ENCODE measurements at places on chromosomes 1 and 21.

DNA sequence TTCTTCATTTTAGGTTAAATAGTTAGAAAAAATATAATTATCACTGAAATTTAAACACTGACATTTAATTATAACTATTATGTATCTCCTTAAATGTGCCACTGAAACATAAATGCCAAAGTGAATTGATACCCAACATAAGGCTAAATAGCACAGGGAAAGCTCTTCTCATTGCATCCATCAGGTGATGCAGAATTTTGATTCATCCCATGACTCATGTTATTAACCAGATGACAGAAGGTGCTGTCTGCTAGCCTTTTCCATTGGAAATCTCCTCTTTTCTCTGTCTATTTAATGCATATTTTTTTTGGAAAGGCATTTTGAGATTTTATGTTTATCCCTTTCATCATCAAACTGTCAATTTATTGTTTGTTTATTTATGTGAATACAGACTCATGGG, 136.8 kb downstream of the KCNK2 start:
- no peak for DNase-seq

- DNase-seq, result no peak
These were observed 391.0 kb downstream of the OMA1 start for GRCh38 chr1:58155418-58156123.

DNA sequence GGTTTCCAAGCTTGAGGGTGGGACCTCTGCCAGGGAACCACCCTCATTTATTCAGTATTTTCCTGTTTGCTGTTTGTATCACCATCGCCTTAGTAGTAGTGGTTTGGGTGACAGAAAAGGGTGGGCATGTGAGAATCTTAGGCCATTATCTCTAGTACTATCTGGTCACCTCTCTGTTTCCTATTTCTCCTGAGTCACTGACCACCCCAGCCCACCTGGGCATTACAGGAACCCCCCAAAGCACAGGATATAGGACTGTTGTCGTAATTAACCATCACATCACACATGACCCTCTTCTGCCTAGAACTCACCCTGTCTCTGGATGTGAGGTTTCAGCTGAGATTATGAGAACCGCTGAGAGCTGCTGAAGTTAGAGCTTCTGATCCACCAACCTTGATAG, 60.4 kb downstream of the IL23R start:
- no peak for DNase-seq

- DNase-seq, result no peak
These were observed 57.7 kb downstream of the NTNG1 start for GRCh38 chr1:107198561-107198960.

- DNase-seq, result no peak
These were observed 321.5 kb downstream of the NPHP4 start for GRCh38 chr1:5670590-5671350.

- DNase-seq, result no peak
These were observed 94.8 kb upstream of the SGIP1 start for GRCh38 chr1:66439031-66439740.

GRCh38 chr1:222384531-222384930, 163.4 kb downstream of the HHIPL2 start:
- no peak for DNase-seq

DNA sequence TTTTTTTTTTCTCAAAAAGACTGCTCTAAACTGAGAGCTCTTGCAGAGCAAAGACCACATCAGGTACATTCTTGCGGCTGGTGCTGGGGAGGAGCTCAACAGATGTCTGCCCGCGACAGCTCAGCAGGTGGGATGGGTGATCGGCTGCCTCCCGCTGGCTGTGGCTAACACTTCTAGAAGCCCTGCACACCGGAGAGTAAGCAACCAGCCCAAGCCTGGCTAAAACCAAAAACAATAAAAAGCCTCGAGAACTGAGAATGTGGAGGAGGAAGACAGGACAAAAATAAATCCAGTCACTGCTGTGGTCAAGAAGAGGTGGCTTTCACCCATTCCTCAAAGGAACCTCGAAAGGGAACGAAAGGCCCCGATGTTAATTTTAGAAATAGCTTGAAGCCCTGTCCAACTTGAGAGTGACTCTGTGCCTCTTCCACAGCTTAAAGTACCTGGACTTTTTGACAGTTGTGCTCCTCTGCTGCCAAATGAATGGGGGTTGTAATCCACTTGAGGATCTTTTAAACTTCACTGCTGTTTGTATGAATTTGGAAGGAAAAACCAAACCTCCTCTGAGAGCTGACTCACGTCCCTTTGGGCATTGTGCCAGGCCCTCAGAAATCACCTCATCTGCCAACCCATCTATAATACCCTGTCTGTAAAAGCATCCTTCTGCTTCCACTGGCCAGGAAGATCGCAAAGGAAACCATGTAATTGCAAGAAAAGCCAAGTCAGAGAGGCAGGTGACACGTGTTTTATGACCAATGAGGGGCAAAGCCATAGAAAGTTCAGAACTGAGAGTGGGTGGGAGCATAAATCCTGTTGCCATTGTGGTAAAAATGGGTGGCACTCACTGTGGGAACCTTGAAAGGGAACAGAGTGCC, 78.6 kb downstream of the KCNN3 start:
- DNase-seq, result no peak

DNA sequence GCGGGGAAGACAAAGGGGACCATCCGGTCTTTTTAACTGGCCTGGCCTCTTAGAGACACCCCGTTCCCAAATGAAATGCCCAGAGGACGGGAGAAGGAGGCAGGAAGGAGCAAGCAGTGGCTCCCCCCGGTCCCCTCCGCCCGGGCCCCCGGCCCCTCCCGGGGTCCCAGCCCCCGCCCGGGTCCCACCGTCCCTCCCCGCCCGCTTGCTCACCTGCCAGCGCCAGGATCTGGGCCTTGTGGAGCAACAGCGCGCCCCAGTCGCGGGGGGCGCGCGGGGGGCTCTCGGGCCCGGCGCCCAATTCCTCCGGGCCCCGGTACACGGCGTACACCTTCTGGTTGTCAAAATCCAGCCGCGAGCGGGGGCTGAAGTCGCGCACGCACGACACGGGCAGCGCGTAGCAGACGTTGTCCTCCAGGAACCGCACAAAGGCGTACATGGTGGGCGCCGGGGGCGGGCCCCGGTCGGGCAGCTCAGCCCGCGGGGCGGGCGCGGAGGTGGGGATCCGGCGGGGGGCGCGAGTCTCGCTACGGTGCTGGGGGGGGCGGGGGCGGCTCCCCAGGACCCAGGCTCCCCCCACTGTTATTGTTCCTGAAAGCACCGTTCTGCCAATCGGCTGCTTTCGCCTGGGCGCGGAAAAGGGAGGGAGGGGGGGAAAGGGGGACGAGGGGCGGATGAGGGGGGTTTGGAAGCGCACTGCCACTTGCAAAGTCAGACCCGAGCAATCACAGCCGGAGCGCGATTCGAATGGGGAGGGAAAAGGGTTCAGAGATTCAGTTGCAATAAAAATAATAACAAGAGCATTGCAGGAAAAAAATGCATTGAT, at the start of gene BEND5:
BEND5 (minus strand) TSS at position 499 of the 826 bp plus-strand sequence; CDS start at position 439, 60 bp downstream.
- DNase-seq, result peak; percentile 14

DNA sequence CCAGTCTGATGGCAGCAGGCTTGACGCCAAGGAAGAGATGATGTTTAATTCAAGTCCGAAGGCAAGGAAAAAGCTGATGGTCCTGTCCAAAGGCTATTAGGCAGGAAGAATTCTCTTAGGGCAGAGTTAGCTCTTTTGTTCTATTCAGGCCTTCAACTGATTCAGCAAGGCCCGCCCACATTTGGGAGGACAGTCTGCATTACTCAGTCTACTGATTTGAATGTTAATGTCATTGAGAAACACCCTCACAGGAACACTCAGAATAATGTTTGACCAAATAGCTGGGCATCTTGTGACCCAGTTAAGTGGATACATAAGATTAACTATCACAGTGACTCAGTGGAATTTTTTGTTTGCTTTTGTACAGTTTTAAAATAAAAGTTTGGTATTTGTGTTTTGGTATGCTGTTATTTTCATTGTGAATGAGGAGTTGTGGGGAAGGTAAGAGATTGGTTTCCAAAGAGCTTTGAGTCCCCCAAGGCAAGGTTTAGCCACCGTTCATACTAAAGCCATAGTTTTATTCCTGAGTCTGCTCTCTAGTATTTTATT, 1.7 kb upstream of the ZNF691 start:
- no peak for DNase-seq

- DNase-seq, result no peak
These were observed 45.5 kb downstream of the TNFSF4 start for GRCh38 chr1:173161510-173162221.

- DNase-seq, result no peak
These were observed 25.8 kb downstream of the FAM151A start for GRCh38 chr1:54597455-54598030.

DNA sequence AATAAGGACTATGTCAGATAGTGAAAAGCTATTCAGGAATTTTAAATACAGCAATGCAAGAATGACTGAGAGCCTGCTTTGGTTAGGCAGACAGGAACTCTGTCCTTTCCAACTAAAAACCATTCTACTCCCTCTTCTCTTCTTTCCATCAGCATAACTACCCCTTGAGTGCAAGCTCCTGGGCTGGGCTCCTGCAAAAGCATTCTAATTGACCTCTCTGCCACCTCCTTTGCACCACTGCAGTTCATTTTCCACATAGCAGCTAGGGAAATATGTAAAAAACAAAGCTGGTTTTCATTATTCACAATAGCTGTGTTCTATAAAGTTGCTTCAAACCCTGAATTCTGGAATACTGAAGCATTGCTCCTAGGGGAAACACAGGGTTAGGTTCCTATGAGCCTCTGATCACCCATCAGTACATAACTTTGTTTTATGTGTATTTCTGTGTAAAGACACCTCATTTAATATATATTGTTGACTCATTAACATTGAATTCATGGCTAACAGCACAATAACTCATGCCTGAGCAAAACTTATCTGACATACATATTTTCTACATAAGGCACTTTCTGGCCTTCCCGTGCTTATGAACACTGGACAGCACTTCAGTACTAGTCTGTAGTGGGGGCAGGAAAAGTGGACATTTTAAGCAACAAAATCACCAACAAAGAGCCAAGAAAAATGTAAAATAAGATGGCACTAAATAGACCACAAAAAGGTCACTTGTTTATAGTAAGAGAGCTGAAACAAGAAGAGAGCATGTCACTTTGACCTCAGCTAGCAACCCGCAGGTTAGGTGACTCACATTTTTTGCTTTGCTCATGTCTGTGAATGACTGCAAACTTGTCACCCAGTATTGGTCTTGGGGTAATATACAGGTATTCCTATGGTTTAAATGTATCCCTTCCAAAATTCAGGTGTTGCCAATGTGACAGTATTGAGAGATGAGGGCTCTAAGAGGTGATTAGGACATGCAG, 57.9 kb upstream of the IRF2BP2 start:
- DNase-seq, result no peak

DNA sequence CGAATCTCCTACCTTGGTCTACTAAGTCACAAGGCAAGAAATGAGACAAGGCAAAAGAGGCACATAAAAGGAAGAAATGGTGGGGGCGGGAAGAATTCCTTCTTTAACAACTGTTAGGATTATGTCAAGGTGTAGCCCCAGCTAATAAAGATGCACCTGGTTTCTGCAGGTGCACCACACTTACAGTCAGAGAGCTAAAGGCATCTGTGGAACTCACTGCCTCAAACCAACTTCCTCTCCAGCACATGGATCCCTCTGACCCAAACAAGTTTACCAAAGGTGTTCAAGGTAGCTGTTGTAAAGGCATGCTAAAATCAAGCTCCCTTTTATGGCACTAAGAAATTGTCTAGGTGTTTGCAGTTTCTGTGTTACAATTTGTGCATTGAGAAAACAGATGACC, 38.1 kb downstream of the TGFBR3 start:
- DNase-seq, result no peak

- DNase-seq, result no peak
These were observed 157.6 kb downstream of the CACNA1E start for GRCh38 chr1:181640956-181641355.

GRCh38 chr1:1245817-1246576, 525 bp downstream of the C1QTNF12 start:
- DNase-seq, result no peak

GRCh38 chr1:241611063-241611462, 29.1 kb downstream of the CHML start:
- DNase-seq, result no peak

GRCh38 chr21:45109831-45110492, 35.6 kb downstream of the ADARB1 start:
- DNase-seq, result no peak

DNA sequence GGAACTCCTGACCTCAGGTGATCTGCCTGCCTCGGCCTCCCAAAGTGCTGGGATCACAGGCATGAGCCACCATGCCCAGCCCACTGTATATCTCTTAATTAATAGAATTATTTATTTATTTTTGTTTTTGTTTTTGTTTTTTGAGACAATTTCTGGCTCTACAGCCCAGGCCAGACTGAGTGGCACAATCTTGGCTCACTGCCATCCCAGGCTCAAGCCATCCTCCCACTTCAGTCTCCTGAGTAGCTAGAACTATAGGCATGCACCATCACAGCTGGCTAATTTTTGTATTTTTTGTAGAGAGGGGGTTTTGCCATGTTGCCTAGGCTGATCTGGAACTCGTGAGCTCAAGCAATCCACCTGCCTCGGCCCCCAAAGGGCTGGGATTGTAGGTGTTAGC, 15.7 kb upstream of the WDTC1 start:
- DNase-seq, result no peak

DNA sequence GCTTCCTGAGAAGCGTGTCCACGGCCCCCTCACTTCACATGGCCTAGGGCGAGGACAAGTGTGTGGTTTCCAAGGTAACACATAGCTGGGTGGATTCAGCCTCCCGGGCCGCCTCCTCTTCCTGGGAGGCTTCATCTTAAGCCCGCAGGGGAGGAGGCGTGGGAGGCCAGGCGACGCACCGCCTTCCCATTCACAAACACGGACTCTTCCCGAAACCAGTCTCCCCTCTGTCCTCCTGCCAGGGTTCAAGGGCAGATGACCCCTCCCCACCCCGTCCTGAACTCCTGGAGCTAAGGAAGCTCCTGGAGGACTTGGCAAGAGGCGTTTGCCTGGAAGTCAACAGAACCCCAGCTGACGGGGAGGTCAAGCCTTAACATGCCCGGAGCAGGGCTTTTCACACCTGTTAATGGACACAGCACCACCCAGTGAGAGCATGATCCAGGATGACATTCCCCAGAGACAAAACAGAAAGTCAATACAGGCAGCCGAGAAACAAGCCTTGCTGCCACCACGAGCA, 56.7 kb downstream of the KCNN3 start:
- DNase-seq, result no peak

DNA sequence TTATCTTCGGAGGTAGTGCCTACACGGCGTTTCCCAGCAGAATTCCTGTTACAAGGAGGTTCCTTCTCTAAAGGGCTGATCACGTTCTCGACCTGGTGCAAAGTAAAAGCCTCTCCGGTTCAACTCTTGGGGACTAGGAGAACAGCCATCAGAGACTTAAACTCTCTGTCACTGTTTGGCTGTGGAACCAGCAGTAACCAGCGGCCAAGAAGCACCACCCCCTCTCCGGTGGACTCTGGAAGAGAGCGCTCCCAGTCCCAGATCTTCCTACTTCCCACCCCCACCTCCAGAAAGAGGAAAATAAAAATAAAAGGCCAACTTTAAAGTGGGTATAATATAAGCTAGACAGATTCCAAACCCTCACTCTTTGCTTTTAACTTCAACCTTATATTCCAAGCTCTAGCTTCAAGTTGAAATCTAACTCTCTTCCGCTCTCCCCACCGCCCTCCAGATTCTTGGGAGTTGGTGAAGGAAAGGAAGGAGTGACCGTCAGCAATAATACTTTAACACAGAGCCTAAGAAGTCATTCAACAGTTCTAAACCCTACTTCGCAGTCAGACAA, 2.9 kb downstream of the BRINP3 start:
- no peak for DNase-seq

- DNase-seq, result no peak
These were observed 5.6 kb upstream of the SLC2A5 start for GRCh38 chr1:9075022-9075421.

- DNase-seq, result no peak
These were observed 1021.5 kb upstream of the ADGRL2 start for GRCh38 chr1:80779275-80779674.

GRCh38 chr1:74772945-74773344, 40.0 kb downstream of the TYW3 start:
- no peak for DNase-seq

- DNase-seq, result peak; percentile 60
These were observed at the start of gene LRRN2 for GRCh38 chr1:204685236-204686006. Gene LRRN2 (minus strand): TSS chr1:204685738. CDS start chr1:204619992, 65,746 bp downstream.
